Glomerular endothelial cell (primary cell): ENCODE measurements at places on chromosomes 7 and 10. TPM values are rescaled to one million over a fixed set of nuclear protein-coding genes. Genes with fewer than 3 reads are reported as not detected.

OR2A7 gene
- 1.5 TPM in 1 of 2 replicates, not detected in the other for total RNA-seq

MUC3A gene
- total RNA-seq = not detected in 2 replicates

NUTM2D gene
- 3.0 and 3.9 TPM in 2 replicates for total RNA-seq

FAM25C gene
- not detected in 2 replicates for total RNA-seq

KCNH2 gene
- 0.87 TPM in 1 of 2 replicates, not detected in the other for total RNA-seq

PLAC9 gene
- total RNA-seq = 0.93 TPM in 1 of 2 replicates, not detected in the other

NSUN6 gene
- 3.2 and 3.7 TPM in 2 replicates for total RNA-seq

PTN gene
- total RNA-seq = 1.9 and 2.3 TPM in 2 replicates

CCNJ gene
- 14.0 and 17.7 TPM in 2 replicates for total RNA-seq

ZNF804B gene
- total RNA-seq = not detected in 2 replicates

C7orf25 gene
- 9.5 and 10.5 TPM in 2 replicates for total RNA-seq

PTTG1IP2 gene
- total RNA-seq = not detected in 2 replicates

NXPH1 gene
- not detected in 2 replicates for total RNA-seq

TBXAS1 gene
- total RNA-seq = 8.1 and 9.0 TPM in 2 replicates

RPEL1 gene
- total RNA-seq = 0.10 TPM in 1 of 2 replicates, not detected in the other

ACSM6 gene
- not detected in 2 replicates for total RNA-seq

TMEM270 gene
- not detected in 2 replicates for total RNA-seq

OR6V1 gene
- not detected in 2 replicates for total RNA-seq

ZYX gene
- total RNA-seq = 270 and 344 TPM in 2 replicates

LRRC4 gene
- 0.10 and 1.3 TPM in 2 replicates for total RNA-seq

PRPS1L1 gene
- total RNA-seq = not detected in 2 replicates

H2BK1 gene
- not detected in 2 replicates for total RNA-seq

UTF1 gene
- total RNA-seq = not detected in 2 replicates
